Stimulated activated CD4-positive, alpha-beta T cell treated with anti-CD3 and anti-CD28 coated beads, Interleukin-12 subunit alpha, Interleukin-12 subunit beta, amount 100 ng/mL, for 4 hours (primary cell): ENCODE measurements at places on chromosomes 5 and 9.

GRCh38 chr5:11863911-11864310 is 40.3 kb downstream of the CTNND2 start:
- DNase-seq, result no peak

DNA sequence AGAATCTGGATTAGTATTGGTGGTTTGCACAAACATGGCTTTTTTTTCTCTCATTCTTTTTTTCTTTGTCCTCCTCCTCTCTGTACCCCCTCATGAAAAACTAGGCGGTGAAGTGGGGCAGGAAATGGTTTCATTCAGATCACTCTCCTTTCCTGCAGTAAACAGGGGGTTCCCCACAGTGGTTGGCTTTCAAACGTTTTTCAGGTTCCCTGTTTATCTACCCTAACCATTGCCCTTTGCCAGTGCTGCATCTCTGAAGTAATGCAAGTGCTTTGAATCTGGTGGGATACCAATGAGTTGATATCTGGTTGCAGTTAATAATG is 29.8 kb downstream of the NR4A3 start:
- no peak for DNase-seq

DNA sequence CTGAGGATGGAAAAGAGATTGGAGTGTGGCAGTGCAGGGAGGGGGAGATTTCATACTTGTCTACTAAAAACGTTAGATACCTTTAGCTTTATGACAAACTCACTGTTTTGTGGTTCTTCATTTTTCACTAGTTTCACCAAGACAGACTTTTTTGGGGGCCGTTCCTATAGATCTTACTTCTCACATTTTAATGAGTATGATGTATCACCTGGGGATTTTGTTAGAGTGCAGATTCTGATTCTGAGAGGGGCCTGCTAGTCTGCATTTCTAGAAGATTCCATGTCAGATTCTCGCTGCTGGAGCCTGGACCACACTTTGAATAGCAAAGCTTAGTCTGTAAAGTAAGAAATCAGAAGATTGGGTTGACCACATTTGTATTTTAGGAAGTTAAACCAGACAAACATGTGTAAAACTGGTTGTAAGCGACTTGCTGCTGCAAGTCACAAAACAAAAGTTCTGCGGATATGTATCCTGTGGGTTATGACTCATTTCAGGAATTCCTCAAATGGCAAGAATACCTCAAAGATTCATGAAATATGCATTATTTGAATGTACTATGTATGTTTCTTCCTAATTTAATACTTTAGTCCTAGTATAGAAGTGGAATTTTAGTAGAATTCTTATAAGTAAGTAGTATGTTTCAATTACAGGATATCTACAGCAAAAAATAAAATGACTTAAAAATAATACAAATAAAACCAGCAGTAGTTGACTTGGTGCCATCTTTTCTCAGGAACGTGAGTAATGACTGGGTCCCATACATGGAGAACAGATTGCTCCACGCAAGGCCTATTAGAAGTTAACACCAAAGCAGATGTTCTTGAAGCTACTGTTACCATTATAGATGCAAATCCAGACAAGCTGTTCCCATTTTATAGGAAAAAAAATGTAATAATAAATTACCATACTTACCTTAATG is 27.8 kb downstream of the NFIL3 start:
- DNase-seq, result no peak

DNA sequence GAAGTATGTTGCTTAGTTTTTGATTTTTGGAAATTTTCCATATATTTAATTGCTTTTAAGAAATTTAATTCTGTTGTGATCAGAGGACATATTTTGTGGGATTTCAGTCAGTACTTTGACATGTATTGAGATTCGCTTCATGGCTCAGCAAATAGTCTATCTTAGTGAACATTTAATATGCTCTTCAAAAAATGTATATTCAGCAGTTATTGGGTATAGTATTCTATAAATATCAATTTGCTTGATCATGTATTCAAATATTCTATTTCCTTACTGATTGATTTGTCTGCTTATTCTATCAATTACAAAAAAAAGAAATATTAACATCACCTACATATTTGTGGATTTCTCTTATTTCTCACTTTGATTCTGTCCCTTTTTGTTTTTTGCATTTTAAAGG is 79.5 kb upstream of the HAND1 start:
- DNase-seq, result no peak

DNA sequence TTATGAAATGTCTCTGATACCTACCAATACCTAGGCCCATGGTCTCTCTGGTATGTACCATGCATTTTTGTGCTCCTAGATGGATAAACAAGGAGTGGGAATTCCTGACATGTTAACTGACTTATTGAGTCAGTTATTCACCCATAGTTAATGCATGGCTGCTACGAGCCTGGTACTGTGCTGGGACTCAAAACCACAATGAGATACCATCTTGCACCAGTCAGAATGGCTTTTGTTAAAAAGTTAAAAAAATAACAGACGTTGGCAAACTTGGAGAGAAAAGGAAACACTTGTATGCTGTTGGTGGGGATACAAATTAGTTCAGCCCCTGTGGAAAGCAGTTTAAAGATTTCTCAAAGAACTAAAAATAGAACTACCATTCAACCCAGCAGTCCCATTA is 293.8 kb downstream of the OSTF1 start:
- no peak for DNase-seq

DNA sequence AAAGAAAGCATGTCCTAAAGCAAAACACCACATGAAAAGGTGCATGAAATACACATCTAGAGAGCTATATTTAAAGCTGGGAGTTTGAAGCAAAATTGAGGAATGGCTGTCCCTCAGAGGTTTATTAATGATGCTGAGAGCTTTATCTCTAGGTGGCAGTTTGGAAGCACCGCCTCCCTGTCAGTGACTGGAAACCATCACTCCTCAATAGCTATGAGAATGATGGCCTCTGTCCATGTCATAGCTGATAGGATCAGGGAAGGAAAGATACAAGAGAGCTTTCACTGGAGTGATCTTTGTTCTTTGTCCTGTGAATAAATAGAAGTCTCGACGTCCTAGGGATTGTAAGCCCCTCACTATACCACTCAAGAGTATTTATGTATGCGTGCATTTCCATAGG is 110.5 kb downstream of the NUDT12 start:
- DNase-seq, result no peak

GRCh38 chr5:116520771-116521170 is 53.9 kb downstream of the SEMA6A start:
- no peak for DNase-seq

DNA sequence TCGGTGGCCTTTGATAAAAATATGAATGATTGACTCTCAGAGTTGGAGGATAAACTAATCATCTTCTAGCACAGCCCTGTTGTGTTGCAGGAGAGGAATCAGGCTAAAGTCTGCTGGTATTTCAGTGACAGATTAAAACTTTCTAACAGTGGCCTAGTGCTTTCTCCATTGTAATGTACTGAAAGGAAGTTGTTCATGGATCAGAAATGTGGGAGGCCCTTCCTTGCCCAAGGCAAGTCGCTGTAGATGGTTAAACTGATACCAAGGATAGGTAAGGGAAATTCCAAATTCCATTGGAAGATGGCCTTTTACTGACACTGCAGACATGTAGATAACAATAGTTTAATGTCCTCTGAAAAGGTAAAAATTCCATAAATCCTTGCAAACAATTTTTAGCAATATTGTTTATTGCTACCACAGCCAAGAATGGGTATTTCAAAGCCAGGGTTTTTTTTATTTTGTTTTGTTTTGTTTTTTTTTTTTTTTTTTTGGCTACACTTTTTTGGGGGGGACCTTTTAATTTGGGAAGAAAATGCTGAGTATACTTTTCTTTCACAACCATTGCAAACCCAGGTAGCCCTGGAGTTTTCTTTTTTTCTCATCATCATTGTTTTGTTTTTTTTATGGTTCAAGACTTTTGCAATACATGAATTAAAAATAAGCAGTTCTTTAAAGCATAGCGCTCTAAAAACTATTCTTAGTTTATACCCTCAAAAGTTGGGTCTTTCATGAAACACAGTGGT is 35.5 kb downstream of the WDR36 start:
- DNase-seq, result no peak

DNA sequence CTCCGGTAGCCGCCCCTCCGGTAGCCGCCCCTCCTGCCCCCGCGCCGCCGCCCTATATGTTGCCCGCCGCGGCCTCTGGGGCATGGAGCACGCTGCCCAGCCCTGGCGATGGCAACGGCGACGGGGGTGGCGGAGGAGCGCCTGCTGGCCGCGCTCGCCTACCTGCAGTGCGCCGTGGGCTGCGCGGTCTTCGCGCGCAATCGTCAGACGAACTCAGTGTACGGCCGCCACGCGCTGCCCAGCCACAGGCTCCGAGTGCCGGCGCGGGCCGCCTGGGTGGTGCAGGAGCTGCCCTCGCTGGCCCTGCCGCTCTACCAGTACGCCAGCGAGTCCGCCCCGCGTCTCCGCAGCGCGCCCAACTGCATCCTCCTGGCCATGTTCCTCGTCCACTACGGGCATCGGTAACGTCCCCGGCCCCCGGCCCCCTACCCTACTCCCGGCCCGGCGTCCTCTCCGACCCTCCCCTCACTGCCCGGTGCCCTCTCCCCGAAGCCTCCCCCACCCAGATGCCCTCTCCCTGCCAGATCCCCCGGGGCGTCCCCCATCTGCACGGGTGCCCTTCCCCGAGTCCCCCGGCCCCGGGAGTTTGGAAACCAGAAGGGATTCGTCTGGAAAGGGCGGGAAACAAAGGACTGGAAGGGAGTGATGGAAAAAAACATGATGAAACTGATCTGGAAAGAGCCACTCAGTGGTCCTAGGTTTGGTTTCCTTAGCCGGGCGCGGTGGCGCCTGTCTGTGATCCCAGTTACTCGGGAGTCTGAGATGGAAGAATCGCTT is 417 bp downstream of the SRD5A1 start:
- DNase-seq, result no peak

GRCh38 chr9:116336133-116336862 is 182.7 kb downstream of the PAPPA start:
- DNase-seq, result no peak

DNA sequence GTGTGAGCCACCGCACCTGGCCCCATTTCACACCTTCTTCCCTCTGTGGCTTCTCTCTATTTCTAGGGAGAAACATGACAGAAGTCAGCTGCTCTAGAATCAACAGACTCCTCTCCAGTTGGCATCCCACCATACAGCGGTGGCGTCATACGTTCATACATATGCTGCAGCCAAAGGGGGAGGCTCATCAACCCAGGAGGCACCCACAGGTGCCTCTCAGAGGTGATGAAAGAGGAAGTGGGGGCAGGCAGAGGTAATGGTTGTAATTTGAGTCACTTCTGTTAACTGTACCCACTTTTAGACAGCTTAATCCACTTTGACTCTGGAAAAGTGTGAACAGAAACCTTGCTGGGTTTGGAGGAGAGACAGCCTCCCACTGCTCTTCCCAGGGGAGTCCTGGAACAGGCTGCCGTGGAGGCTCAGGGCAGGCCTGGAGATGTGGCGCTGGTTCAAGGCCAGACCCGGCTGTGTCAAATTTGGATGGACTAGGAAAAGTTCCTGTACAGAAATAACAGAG is 47.3 kb upstream of the SUB1 start:
- peak; percentile 21 for DNase-seq

DNA sequence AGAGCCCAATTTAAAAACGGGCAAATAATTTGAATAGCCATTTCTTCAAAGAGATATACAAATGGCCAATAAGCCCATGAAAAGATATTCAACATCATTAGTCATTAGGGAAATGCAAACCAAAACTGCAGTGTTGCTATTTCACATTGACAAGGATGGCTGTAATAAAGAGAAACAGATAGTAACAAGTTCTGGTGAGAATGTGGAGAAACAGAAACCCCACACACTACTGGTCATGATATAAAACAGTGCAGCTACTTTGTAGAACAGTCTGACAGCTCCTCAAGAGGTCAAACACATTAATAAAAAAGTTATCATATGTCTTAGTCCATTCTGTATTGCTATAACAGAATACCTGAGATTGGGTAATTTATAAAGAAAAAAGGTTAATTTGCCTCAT is 237.0 kb upstream of the GRAMD2B start:
- DNase-seq, result no peak

DNA sequence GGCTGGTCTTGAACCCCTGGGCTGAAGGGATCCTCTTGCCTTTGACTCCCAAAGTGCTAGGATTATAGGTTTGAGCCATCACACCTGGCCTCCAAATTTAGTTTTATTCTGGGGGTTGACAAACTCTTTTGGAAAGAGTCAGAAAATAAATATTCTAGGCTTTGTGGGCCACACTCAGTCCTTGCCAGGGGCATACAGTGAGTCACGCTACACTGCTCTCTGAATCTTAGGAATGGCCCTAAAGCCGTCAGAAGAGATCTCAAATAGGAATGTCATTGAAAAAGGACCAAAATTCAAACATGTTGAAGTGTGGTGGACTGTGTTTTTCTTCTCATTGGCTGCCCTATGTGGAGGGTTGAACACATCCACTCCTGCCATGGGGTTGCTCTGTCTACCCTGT is 127.7 kb upstream of the BASP1 start:
- no peak for DNase-seq

- no peak for DNase-seq
Measured at GRCh38 chr5:102959055-102959454, 160.9 kb downstream of the GIN1 start.

GRCh38 chr9:93952784-93953495 is 2.2 kb downstream of the BARX1 start:
- DNase-seq, result no peak

DNA sequence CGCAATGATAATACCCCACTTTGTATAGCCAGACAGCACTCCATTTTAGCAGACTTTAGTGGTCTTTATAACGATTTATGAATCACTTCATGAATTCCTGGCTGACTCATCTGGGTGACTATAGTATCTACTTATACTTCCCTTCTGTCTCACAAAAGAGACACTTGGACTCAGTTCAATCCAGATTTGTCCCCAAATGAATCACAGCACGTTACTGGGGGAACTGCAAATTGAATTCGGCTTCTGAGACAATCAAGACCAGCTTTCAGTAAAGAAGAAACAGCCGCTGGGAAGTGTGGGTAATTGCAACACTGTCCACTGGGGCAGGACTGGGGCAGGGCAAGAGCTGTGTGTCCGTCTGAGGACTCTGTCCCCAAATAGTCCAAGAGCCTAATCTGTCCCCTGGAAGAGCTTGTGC is 337.3 kb upstream of the RFX3 start:
- DNase-seq, result no peak

DNA sequence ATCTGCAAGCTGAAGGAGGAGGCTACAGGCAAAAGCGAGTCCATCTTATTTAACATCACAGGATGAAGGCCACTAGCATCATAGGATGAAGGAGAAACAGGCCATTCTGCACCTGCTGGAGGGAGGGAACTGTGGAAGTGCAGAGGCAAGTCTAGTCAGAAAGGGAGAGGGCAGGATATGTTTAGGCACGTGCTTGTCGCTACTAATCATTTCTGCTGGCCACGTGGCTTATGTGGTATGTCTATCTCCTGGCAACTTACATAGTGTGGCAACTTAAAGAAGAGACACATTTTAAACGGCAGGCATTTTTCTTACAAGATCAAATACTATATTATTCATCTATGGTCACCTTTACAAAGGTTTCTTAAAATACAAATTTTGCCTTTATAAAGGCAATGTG is 74.0 kb downstream of the GNAQ start:
- no peak for DNase-seq

GRCh38 chr5:78927657-78928282 is 57.3 kb downstream of the ARSB start:
- no peak for DNase-seq
